Thoracic aorta (tissue), 2 donors: ENCODE measurements at places on chromosomes 2 and 18. TPM values are rescaled to one million over a fixed set of nuclear protein-coding genes. Genes with fewer than 3 reads are reported as not detected.

GRCh38 chr2:71945603-71945959, 202.1 kb downstream of the CYP26B1 start:
- no peak for DNase-seq

DNA sequence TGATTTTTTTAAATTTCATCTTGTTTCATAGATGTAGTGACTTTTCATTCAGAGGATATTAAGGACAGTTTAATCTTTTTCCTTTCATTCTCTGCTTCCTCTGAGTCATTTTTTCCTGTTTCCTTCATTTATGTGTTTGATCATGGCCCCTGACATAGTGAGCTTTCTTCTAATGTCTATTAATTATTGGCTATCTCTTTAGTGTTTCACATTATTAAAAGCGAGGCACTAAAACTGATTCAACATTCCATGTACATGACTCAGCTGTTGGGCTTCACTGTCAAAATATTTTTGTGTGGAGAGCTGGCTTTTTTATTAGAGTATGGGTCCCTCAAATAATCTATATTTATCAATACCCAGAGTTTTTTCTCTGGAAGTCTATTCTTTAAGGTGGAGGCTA, 125.8 kb downstream of the THSD7B start:
- no peak for DNase-seq

- DNase-seq = no peak
Measured at GRCh38 chr2:128378231-128379020, 59.8 kb upstream of the HS6ST1 start.

GRCh38 chr2:30184035-30184434, 37.2 kb downstream of the YPEL5 start:
- no peak for DNase-seq

DNA sequence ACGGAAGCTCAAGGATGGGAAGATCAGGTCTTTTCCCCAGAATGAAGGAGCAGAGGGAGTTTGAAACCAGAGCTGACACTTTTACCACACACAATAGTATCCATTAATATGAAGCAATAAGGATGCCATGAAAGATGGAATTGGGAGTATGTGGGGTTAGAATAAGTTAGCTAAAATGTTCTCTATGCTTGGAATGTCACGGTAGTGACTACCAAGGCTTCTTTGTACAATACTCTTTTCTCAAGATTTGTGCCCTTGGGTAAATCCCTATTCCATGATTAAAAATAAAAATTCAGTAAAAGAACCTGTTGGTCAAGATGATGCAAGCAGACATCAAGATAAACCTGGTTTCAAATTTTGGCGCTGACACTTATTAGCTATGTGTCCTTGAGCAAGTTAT, 75.0 kb downstream of the NRXN1 start:
- DNase-seq = no peak

- DNase-seq = no peak
Measured at GRCh38 chr2:3595404-3595803, 492 bp downstream of the COLEC11 start.

DNA sequence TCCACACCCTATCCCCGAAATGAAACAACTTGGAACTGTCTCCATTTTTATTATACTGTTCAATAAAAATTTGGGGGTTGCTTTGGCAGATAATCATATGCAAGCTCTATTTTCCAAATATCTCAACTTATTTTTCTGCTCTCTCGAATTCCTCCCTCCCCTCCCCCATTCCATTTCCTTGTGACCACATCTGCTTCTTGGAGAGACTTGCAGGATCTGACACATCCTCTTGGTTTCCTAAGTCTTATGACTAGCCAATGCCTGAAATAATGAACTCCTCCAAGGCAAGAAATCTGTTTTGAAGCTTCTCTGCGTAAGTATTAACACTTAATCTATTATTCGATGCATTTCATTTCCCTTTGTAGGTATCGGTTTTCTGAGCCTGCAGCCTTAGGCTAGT, 16.1 kb downstream of the TGIF1 start:
- no peak for DNase-seq

- DNase-seq = no peak
Measured at GRCh38 chr2:15363734-15364133, 197.4 kb downstream of the NBAS start.

GRCh38 chr2:136909777-136910176, 144.4 kb downstream of the THSD7B start:
- DNase-seq = no peak

DNA sequence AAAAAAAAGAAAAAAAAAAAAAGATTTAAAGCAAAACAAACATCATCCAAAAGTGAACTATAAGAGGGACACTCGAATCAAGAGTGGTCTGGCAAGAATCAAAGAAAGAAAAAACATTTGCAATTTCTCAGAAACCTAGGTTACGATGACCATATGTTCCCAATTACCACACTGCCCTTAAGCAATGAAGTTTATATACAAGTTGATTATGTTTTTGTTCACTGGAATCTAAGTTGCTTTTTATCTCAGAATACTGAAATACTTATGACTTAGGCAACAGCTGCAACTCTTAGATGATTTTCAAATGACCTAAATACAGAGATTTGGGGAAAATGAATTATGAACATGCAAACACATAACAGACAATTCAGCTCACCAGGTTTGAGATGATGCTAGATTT, 597.1 kb upstream of the CHAC2 start:
- DNase-seq = no peak

GRCh38 chr2:190182071-190182524, 119.6 kb upstream of the MSTN start:
- DNase-seq = no peak

DNA sequence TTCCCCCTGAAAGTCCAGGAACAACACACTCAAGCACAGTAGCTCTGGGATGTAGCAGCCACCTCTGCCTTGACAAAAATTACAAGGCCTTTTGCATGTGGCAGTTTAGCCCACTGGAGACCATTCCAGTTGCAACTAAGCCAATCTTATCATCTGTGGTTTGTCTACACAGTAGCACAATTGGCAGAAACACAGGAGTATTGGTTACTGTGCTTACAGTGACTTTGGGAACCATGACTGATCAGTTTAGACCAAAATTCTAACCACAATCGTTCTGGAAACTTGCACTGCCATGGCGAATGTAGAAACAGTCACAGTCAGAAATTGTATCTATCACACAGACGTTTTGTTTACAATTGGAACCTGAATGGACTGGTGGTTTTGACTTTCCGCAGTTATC, 403.7 kb upstream of the MEIS1 start:
- no peak for DNase-seq

- DNase-seq = no peak
Measured at GRCh38 chr18:56716692-56717146, 65.6 kb downstream of the WDR7 start.

- no peak for DNase-seq
Measured at GRCh38 chr2:161436411-161436810, 20.3 kb downstream of the TBR1 start.

CYP1B1 gene
- total RNA-seq = 83.0 TPM

UGT1A1 gene
- total RNA-seq = not detected

IL36G gene
- not detected for total RNA-seq

PKDCC gene
- 75.8 TPM for total RNA-seq

ALPI gene
- total RNA-seq = not detected

TYMS gene
- 8.2 TPM for total RNA-seq
